Esophagus squamous epithelium (tissue), 5 donors: ENCODE measurements at places on chromosomes 1 and 21.

DNA sequence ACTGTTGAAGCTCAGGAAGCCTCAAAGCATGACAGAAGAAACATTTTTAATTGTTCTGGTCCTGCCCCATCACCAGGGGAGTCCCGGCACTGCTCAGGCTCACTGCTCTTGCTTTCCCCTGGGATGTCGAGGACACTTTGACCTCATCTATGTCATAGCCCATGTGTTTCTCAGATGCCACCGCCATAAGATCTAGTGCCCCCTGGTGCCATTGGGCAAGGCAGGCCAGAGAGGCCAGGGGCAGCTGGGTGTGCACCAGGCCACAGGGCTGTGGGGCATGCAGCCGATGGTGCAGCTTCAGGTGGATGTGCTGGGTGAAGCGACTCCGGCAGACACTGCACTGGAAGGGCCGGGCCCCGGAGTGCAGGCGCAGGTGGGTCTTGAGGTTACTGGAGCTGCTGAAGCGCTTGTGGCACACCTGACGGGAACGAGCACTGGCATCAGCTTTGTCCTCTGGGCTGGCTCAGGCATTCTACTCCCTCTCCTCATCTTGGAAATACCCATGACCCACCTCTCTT lies 7.7 kb upstream of the CRYBG2 start:
- no peak for DNase-seq

GRCh38 chr1:246544001-246544400 lies 22.1 kb downstream of the TFB2M start:
- no peak for DNase-seq

- DNase-seq, result no peak
Measured at GRCh38 chr21:26042181-26042876, 128.2 kb downstream of the APP start.

GRCh38 chr1:112002514-112002913 lies 13.0 kb upstream of the KCND3 start:
- no peak for DNase-seq

- DNase-seq, result no peak
Measured at GRCh38 chr1:84755216-84755615, 65.0 kb upstream of the SSX2IP start.

DNA sequence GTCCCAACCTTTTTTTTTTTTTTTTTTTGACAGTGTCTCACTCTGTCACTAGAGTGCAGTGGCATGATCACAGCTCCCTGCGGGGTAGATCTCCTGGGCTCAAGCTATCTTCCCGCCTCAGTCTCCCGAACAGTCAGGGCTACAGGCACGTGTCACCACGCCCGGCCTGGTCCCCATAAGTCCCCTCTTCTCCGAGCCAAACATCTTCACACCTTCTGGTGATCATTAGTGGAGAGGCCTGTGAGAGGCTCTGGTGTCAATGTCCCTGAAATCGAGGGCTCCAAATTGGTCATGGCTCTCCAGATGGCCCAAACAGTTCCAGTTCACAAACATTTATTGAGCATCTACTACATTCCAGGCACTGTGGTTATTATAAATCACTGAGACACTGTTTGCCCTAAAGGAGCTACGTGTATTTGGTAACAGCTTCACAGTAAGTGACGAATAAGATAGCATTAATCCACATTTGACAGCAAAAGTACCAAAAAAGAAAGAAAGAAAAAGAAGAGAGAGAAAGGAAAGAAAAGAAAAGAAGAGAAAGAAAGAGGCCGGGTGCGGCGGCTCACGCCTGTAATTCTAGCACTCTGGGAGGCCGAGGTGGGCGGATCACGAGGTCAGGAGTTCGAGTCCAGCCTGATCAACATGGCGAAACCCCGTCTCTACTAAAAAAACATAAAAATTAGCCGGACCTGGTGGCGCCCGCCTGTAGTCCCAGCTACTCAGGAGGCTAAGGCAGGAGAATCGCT lies 867 bp upstream of the TIMM17A start:
- no peak for DNase-seq

DNA sequence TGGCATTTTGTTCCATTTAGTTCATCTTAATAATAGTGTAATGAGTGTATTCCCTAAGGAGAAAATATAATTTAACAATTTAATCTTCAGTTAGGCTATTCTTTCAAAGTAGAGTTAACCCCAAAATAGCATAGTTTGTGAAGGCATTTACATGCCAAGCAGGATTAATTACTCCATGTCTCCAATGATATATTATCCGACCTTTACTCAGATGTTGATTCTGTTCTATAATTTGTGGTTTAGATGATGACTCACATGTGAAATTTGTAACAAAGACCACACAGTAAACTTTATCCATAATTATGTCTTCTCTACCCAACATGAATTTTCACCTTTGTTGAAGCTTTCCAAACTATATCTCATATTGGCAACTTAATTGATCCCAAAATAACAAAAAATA lies 2065.2 kb downstream of the MRPL39 start:
- DNase-seq, result no peak

- DNase-seq, result no peak
Measured at GRCh38 chr1:66415866-66416265, 118.1 kb upstream of the SGIP1 start.

- DNase-seq, result no peak
Measured at GRCh38 chr1:225470211-225471108, 42.6 kb upstream of the LBR start.

- no peak for DNase-seq
Measured at GRCh38 chr1:87064986-87065385, 150.6 kb downstream of the HS2ST1 start.

DNA sequence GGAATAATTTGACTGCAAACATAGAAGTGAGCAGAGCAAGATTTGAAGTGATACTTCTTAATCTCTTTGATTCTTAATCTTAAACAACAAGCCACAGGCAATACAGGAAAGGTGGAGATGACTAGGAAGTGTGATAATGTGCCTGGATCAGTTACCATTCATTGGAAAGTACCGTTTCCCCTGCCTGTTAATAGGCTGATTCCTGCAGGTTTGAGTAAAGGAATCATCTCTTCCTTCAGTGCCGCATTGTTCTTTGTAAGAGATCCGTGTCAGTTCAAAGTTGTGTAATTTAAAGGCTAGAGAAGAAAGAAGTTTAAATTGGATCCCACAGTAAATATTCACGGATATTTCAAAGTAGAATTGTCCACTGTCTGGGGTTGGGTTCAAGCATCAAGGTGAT lies 43.5 kb upstream of the BCL10 start:
- DNase-seq, result no peak

- DNase-seq, result no peak
Measured at GRCh38 chr21:14977814-14978213, 87.0 kb downstream of the NRIP1 start.

DNA sequence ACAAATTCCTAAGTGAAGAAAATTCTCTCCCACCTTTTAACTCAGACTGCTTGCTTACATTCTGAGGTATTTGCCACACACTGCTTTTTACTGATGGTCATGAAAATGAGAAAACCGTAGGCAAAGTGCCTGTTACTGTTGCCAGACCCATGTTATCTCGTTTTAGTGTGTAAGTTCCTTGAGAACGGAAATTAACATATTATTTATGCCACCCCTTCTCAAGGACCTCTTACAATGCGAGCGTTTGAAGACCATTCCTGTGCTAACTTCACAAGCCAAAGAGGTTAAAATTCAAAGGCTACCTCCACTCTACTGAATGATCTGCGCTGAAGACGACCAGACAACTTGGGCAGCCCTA lies 509 bp downstream of the NVL start:
- DNase-seq, result no peak

- DNase-seq, result no peak
Measured at GRCh38 chr1:209802117-209802779, 3.7 kb downstream of the IRF6 start.

GRCh38 chr1:169266133-169266532 lies 101.5 kb downstream of the NME7 start:
- DNase-seq, result no peak

- no peak for DNase-seq
Measured at GRCh38 chr21:46437096-46437498, 21.6 kb upstream of the DIP2A start.
